ENCODE measurements at places on chromosomes 2 and 18. TPM values are rescaled to one million over a fixed set of nuclear protein-coding genes. Genes with fewer than 3 reads are reported as not detected.

Gene DSG4
- total RNA-seq = under 0.01 TPM

Gene PROKR1
- 0.82 TPM for total RNA-seq

Gene AGXT
- not detected for total RNA-seq

Gene TNFRSF11A
- 0.82 TPM for total RNA-seq

Gene ZNF2
- total RNA-seq = 11.4 TPM

GRCh38 chr2:105954891-105955290 lies 210.2 kb downstream of the NCK2 start:
- no peak for DNase-seq

GRCh38 chr18:47313901-47314300 lies 62.4 kb upstream of the SKOR2 start:
- no peak for DNase-seq

DNA sequence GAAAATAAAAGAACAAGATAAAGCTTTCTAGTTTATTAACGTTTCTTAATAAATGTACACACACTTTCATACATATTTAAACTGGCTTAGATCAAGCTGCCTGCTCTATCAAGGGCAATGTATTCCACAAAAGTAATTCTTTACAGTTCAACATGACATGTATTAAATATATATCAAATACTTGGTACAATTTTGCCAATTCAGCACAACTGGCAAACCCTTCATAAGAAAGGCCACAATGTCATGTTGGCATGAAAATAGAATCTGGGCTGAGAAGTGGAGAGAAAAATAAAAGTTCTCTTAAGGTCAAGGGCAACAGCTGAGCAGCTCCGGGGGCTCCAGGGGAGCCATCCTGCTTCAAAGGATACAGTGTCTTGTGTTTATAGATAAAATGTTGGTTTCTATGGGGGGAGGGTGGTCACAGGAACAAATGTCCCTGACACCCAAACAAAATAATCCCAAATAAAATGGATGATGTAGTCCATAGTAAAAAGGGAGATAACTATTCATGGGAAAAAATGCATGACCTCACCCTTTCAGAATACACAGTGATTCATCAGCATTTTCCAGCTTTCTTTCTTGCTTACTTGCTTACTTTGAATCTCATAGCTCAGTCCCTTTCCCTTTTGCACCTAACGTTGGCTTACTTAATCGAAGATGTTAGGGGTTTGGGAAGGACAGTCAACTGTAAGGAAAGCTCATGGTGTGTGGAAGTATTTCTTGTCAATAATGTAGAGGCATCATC lies 494.9 kb downstream of the NYAP2 start:
- DNase-seq = no peak

GRCh38 chr18:49847524-49847923 lies 34.2 kb upstream of the ACAA2 start:
- no peak for DNase-seq

DNA sequence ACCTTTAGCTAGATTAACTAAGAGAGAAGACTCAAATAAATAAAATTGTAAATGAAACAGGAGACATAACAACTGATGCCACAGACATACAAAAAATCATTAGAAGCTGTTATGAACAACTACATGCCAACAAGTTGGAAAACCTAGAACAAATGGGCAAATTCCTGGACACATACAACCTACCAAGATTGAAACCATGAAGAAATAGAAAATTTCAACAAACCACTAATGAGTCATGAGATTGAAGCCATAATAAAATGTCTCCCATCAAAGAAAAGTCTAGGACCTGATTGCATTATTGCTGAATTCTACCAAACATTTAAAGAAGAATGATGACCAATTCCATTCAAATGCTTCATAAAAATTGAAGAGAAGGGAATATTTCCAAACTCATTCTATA lies 54.3 kb downstream of the ST3GAL5 start:
- no peak for DNase-seq

DNA sequence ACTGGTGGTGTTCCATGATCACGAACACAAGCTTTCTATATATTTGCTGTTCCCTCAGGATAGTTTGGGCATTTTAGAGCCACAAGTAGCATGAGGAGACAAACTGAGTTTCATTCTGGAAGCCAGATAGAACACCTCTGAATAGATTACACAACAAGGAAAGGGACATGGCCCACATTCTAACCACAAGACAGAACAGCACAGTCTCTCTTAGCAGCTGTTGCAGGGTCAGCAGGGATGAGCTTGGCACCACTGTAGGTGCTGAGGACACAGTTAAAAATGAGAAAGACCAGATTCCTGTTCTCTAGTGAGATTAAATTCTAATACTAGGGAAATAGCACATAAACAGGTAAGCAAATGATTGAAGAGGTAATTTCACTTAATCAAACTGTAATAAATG lies 235.3 kb downstream of the ZNF407 start:
- no peak for DNase-seq

DNA sequence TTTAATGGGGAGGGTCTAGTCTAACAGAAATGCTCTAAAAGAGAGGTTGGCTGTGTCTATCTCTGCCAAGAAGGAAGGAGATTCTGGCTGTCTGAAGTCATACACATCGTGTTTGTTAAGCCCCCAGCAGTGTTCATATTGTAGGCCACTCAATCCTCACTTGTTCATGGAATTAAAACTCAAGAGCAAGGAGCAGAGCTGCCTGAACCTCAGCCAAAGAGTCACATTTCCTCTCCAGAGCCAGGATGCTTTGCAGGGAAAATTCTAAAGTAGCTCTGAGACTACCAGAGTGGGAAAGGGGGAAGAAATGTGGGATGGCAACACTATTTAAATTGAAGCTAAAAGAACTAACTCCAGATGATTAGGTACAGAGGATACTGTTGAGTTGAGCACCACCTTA lies 190.7 kb upstream of the CXCR4 start:
- DNase-seq = no peak

DNA sequence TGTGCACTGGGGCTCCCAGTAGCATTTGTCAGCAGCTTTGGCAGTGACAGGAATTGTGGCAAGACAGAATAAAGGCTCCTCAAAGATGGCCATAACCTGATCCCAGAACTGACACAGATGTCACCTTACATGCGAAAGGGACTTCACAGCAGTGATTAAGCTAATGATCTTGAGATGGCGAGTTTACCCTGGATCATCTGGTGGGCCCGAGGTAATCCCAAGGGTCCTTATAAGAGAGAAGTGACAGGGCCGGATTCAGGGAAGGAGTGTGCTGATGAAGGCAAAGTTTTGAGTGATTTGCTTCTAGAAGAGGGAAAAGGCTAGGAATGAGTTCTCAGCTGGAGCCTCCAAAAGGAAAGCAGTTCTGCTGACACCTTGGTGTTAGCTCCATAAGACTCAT lies 333.9 kb downstream of the LPIN1 start:
- DNase-seq = no peak

DNA sequence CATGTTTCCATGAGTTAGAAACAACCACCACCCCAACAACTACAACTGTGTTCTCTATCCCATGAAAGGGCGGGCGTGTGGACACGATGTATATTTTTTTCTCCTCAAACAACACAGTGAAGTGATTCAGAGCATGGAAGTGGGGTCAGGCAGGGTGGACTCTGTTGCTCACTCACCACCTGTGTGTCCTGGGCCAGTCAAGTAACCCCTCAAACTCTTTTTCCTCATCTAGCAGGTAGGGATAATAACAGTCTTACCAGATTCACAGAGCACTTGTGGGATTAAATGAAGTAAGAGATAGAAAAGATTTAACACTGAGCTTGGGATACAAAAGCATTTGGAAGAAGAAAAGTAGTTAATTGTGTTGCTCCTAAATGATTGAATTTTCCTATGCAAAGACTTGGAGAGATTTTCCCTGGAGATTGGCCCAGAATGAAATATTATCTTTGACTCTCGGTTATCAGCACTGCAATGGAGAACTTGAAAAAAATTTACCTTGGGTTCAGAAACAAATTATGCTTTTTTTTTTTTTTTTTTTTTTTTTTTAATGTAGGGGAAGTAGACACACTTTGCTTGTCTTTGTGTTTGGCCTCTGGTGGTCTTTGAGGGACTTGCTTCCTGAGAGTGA lies 161.9 kb upstream of the EPAS1 start:
- DNase-seq = no peak

GRCh38 chr2:2582998-2583545 lies 252.0 kb upstream of the MYT1L start:
- no peak for DNase-seq

DNA sequence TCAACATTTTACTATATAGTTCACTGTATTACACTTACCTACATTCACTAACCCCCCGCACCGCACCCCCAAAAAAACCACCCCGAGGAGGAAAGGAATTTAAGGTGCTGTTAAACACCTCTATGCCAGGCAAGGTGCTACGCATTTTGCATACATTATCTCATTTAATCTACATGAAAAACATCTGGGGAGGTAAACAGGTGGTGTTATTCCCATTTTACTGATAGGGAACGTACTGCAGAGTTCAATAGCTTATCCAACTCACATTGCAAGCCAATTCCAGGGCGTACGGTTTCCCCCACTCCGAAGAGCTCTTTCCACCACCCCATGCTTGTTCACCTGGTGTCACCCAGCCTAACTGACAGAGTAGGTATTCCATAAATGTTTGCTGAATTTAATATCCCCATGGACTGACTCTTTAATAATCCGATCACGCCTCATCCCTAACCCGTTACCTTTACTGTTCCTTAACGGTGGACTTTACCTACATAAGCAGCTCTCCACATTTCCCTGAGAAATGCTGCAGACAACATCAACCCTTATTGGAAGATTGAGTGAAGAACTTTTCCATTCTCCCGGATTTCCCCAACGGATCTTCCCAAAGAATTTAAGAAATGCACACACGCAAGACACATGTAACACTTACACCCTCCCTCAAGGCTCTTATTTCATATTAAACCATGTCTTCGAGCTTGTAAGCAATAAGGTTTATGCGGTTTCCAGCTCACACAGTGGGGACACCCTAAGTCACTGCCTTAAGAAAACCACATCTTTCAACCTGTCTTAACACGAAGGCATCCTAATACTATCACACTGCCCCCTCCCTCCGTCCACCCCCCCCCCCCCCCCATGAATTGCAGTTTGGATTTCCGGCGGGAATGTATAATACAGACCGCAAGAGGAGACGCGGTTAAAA lies 1.2 kb downstream of the RAPH1 start:
- no peak for DNase-seq

Data from frontal cortex (tissue), 4 donors.